Activated CD4-positive, alpha-beta memory T cell treated with anti-CD3 and anti-CD28 coated beads, Interleukin-2, amount 10 ng/mL, durations not matched to agents 7 days and 5 days (primary cell): ENCODE measurements at places on chromosomes 16 and 17.

- DNase-seq, result no peak
These were observed 201.0 kb upstream of the TNRC6C start for GRCh38 chr17:77757561-77757898.

DNA sequence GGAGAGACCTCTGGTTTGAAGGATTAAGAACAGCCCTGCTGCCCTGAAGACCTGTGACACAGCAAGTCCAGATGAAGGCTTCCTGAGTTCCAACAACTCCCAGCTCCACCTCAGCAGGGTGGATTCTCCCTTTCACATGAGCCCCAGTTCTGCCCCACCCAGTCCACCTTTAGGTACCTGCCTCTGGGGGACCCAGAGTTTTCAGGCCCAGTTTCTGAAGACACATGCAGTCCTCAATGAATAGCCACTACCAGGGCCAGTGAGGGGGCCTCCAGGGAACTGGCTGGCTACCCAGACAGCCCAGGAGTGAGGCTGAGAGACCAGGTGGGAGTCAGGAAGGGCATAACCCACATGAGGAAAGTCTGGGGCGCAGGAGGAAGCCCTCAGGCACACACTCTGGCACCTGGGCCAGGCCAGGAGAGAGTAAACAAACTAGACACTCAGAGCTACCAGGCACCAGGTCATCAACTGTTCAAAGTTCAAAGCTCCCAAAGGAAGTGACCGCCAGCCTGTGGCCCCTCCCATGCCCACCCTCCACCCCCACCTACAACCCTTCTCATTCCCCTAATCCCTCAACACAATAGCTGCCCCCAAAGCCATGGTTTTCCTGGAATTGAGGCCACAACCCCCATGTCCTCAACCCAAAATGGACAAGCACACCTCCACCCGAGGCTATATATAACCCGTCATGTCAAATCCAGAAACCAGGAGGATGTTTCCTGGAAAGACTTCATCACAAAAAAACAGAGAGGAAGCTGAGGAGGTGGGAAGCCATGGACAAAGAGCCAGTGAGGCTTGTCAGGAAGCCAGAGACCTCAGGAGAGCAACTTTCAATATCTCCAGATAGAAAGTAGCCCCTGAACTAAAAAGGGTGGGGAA is 2.1 kb downstream of the MYO18A start:
- no peak for DNase-seq

GRCh38 chr17:1933875-1934715 is 91.0 kb downstream of the RTN4RL1 start:
- DNase-seq, result no peak

GRCh38 chr16:70809392-70810060 is 8.6 kb upstream of the VAC14 start:
- no peak for DNase-seq

GRCh38 chr17:75753514-75754377 is 11.2 kb downstream of the GALK1 start:
- DNase-seq, result peak; percentile 73

- no peak for DNase-seq
These were observed 31.3 kb upstream of the ABCC3 start for GRCh38 chr17:50603340-50603739.

- DNase-seq, result no peak
These were observed 28.3 kb downstream of the TRPV2 start for GRCh38 chr17:16443511-16444257.

DNA sequence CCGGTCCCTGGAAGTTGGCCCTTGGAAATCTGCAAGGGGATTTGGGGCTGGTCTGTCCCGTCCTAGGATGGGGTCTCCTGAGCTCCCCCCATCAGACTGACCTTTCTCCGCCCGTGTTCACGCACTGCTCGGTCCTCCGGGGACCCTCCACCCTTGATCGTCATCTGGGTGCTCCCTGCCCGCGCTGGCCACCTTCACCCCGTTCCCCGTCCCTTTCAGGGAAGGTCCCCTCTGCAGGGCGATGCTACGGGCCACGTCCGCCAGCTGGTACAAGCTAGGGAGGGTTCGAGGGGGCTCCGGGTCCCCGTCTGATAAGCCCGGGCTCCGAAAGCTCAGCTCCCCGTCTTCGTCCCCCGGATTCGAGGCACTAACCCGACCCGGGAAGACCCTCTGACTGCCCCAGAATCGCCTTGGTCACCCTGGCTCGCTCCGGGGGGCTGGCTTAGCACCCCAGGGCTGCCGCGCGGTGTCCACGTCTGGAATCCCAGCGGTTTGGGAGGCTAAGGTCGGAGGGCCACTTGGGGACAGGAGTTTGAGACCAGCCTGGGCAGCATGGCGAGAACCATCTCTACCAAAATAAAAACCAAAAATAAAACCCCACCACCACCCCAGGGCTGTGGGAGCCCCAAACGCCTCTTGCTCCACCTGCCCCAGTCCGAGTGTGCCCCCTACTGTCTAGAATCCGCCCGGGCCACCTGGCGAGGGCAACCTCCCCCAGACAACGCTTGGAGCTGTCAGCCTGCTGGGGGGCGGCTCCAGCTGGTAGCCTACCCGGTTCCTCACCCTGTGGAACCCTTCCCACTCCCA is 1.1 kb upstream of the SLC43A2 start:
- peak; percentile 82 for DNase-seq

GRCh38 chr16:31177136-31177535 is 2.8 kb upstream of the FUS start:
- peak; percentile 68 for DNase-seq

DNA sequence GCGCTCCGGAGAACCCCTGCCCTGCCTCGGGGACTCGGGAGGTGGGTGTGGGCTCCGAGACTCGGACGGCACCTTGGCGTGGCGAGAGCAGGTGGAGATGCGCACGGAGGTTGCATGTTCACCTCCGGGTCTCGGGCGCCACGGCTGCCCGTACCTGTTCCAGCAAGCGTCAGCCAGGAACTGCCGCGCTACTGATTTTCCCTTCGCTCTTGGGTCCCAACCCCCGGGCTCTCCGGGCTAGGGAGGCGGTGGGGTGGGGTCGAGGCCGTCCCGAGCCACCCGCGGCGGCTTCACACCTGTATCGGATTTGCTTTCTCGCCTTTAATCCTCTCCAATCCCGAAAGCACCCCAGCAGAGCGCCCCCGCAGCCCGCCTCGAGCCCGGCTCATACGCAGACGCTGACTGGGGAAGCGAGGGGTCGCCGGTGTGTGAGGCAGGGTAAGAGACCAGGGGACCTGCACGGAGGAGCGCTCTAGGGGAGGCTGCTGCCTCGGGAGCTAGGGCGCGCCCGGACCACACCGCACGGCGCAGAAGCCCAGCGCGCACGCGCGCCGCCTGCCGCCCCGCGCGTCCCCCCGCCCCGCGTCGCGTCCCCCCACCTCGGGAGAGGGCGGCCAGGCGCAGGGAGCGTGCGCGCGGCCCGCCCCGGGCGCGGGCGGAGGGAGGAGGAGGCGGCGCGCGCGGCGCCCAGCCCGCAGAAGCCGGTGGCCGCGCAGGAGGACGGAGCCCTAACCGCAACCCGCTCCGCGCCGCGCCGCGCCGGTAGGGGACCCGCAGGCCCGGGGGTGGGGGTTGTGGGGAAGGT is at the start of gene DUSP14:
Gene DUSP14 (plus strand): TSS at position 695 of the 805 bp plus-strand sequence. CDS start 22,382 bp downstream, outside the sequence.
- DNase-seq, result peak; percentile 83

- DNase-seq, result no peak
These were observed 897 bp downstream of the OMG start for GRCh38 chr17:31296142-31296541.

- no peak for DNase-seq
These were observed 17.6 kb upstream of the ABR start for GRCh38 chr17:1197379-1197778.

- DNase-seq, result no peak
These were observed 10.3 kb upstream of the ZFHX3 start for GRCh38 chr16:73058221-73058615.

DNA sequence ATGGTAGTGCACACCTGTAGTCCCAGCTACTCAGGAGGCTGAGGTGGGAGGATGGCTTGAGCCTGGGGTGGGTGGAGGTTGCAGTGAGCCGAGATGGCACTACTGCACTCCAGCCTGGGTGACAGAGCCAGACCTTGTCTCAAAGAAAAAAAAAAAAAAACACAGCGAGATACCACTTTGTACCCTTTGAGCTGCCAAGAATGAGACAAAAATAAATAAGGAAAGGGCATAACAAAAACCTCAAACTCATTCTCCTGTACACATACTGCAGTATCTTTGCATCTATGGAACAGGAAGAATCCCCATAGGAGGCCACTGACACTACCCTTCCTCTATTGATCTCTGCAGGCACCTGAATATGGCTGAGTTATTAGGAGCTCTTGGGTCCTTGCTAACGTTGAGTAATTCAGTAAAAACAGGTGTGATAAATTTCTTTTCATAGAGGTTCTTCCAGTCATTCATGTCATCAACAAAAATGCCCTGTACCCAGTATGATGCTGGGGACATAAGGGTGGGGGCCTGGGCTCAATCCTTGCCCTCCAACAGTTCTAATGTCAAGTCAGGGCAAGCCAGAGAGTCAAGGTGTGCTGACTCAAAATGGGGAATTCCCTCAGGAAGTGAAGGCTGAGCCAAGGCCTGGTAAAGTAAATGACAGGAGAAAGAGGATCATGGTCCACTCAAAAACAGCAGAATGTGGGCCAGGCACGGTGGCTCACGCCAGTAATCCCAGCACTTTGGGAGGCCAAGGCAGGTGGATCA is 26.9 kb downstream of the RANBP10 start:
- DNase-seq, result no peak

- DNase-seq, result no peak
These were observed 576 bp upstream of the MYO18A start for GRCh38 chr17:29180788-29181160.

DNA sequence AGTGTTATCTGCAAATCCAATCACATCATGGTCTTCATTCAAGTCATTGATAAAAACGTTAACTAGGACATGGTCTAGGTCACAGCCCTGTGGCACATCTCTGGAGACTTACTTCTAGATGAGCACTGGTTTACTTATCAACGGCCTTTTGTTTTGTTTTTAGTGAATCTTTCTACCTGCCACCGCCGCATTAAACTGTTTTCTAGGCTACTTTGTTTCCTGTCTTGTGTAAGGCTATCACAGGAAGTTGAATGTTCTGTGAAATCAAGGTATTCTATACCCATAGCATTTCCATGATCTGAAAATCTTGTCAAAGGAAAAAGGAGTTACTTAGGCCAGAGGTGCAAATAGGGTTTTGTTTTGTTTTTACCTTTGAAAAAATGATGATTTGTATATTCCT is 26.9 kb downstream of the SOCS3 start:
- no peak for DNase-seq

DNA sequence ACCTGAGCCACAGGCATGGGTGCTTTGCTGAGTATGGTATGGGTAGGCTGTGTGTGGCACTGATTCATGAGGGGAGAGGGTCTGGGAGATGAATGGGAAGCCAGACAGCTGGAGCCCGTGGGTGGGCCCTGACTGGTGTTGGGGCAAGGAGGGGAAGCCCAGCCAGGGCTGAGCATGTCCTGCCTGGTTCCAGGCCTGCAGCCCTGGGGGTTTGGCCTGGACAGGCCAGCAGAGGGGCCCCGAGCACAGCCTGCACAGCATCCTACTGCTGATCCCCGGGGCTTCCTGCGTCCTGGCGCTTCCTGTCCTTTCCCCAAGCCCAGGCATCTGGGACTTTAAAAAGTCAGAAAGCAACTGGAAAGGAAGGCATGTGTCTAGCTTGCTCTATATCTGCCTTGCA is 4.6 kb upstream of the MVD start:
- DNase-seq, result no peak

DNA sequence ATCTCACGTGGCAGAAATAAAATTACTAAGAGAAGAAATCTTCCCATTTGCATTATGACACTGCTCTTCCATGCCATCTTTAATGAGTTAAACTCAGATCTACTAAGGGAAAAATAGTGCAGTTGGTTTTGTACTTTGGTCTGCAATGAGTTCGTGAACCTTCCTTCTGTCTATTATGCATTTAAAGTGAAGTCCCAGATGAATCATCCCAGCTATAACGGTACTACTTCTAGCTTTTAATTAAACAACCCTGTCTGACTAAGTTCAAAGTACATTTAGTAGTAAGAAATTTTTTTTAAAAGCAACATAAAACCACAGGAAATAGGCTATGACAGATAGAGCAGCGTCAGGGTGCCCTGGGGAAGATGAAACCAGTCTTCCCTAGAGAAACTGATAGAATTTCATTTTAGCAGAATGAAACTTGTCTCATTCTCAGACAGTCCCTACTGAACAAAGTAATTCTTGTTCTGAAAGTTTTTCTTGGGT is 1.8 kb downstream of the TMIGD1 start:
- DNase-seq, result peak; percentile 55

GRCh38 chr16:35909351-35909954 is 2450.0 kb downstream of the TP53TG3F start:
- no peak for DNase-seq

- peak; percentile 49 for DNase-seq
These were observed 19.4 kb downstream of the PLCG2 start for GRCh38 chr16:81798311-81799137.

- DNase-seq, result no peak
These were observed 17.3 kb downstream of the PHLPP2 start for GRCh38 chr16:71707199-71707598.

- no peak for DNase-seq
These were observed 688.2 kb upstream of the KIF2B start for GRCh38 chr17:53134548-53134947.

GRCh38 chr17:50270435-50271362 is 3.6 kb upstream of the TMEM92 start:
- DNase-seq, result no peak

DNA sequence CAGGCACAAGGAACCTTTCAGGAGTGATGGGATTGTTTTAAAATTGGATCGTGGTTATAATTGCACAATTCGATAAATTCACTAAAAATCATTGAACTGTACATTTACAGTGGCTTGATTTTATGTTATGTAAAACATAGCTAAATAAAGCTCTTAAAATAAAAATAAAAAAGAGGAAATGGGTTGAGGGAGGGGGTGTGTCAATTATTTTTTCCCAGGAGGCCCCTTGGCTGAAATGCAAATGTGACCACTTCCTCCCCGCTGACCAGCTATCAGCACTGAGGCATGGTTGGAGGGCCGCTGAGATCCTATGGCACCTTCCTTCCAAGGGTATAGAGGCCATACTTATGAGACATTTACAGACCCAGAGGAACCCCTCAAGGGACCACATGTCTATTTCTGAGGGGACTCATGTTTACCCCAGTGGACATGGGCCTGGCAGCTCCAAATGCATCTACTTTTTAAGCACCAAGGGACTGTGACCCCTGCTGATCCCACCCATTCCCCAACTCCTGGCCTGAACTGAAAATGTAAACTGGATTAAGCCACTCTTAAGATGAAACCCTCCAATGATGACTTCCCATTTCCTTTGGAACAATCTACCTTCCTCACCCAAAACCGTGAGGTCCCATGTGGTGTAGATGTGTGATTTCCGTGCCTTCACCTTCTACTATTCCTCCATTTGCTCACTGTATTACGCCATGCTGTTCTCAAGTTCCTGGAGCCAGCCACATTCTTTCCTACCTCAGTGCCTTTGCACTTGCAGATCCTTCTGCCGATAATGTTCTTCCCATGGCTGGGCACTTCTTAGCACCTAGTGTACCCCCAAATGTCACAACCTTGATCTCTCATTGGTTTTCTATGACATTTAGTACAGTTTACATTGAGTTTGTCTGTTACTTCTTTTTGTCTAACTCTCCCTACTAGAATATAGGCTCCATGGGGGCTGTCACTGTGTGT is 2.8 kb upstream of the IL21R start:
- no peak for DNase-seq

DNA sequence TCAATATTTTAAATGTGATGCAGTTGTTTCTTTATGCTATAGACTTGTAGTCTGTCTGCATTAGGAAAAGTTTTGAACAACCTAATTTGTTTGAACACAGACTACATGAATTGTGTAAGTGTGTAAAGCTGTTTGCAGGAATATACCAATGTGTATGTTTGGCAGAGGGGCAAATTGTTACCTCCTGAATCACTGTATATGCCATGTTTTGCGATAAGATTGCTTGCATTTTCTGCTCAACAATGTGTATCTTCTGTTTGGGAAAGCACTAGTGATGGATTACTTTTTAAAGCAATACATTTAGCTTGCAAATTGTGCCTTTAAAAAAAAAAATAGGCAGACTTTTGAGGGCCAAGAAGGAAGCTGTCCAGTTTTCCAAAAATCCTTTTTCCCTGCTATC is 14.6 kb downstream of the RBBP6 start:
- DNase-seq, result no peak
